ENCODE measurements at places on chromosomes 6 and 20.

DNA sequence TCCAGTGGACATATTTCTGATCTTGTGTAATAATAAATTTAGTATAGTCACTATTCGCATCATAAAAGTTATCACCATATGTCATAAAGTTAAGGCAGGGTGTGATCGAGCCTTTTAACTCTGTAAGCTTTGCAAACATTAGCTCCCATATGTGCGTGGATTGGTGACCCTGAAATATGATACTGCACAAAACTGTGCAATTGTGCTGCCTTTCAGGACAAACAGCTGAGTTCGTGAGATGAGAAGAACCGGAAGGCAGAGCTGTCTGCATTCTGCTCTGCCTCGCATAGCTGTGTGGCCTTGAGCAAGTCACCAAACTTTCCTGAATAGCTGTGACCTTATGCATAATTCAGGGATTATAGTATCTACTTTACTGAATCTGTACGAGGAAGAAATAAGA is 3.2 kb upstream of the PLEKHG1 start:
- no peak for DNase-seq

- DNase-seq, result no peak
These were observed 71.0 kb upstream of the SLC22A16 start for GRCh38 chr6:110547266-110547964.

DNA sequence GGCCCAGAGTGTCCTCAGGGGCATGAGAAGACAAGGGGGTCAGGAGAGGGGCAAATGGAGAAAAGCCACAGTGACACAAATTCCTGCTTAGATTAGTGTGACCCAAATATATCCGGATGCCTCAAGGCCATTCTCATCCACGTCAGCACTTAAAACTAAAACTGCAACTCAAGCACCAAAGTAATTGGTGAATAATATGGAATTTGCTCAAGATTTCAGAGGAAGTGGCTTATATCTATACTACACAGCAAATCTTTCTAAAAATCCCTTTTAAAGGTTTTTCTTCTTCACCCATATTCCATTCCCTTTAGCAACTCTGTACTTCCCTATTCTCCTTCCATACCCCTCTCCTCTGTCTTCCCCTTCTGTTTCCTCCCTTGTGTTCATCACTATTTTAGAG is 15.2 kb downstream of the DEF6 start:
- no peak for DNase-seq

DNA sequence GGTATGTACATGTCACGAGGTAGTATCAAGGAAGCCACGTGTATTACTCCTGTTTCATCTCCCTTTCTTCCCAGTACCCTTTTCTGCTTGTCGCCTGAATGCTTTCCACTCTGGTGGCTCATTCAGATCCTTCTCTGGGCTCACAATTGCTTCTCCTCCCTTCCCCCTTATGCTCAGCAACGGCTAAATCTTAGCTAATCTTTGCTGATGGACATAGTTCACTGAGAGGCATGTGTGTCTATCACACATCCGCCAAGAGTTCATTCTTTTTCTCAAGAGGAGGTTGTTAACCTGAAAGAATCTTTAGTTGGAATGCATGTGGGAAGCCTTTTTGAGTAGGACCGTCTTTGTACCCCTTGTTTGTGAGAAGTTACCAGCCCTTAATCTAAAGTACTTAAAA is 25.8 kb upstream of the MROH8 start:
- no peak for DNase-seq

DNA sequence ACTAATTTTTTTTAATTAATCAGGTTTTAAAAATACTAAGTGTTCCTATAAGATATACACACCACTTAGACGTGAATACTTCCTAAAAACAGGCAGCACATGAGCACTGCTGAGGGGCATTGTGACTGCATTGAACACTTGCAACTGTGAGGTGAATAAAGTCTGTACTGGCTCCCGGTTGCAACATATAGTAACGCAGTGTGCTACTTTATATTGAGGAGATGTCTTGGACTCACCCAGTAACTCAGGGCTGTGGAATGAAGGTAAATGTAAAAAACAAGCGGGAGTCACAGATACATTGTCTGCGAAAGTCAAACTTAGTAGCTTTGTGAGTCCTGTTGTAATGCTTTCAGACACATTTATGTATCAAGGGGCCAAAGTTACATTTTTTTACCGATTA is 17.0 kb upstream of the HLA-A start:
- no peak for DNase-seq

DNA sequence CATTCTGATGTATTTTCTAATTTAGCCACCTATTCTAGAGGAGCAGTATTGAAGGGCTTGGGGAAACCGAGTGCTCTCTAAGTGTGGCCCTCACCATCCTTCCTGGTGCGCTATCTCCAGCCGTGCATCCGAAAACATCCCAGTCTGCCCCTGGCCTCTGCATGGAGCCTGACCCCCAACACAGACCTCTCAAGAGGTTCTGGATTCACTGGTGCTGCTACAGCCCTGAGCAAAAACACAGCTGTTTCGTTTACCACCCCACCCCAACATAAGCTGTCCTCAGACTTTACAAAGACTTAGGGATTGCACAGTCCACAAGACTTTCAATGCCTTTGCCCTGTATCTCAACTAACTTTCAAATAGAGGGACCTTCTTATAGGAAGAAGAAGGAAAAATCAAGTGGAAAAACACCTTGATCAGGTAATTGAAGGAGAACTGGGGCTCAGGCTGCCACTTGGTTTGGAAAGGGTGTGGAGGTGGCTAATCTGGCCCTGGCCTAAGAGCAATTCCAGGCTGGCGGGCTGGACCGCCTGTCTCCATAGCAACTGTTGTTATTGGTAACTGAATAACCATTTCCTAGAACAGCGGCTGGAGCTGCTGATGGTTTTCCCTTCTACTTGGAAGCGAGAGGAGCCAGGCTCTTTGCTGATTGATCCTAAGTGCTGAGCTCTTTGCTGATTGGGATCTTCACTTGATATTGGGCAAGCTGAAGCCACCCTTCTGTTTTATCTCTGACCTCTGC is 90.2 kb upstream of the TOX2 start:
- DNase-seq, result no peak

GRCh38 chr20:20827992-20828597 is 115.7 kb upstream of the RALGAPA2 start:
- DNase-seq, result no peak

DNA sequence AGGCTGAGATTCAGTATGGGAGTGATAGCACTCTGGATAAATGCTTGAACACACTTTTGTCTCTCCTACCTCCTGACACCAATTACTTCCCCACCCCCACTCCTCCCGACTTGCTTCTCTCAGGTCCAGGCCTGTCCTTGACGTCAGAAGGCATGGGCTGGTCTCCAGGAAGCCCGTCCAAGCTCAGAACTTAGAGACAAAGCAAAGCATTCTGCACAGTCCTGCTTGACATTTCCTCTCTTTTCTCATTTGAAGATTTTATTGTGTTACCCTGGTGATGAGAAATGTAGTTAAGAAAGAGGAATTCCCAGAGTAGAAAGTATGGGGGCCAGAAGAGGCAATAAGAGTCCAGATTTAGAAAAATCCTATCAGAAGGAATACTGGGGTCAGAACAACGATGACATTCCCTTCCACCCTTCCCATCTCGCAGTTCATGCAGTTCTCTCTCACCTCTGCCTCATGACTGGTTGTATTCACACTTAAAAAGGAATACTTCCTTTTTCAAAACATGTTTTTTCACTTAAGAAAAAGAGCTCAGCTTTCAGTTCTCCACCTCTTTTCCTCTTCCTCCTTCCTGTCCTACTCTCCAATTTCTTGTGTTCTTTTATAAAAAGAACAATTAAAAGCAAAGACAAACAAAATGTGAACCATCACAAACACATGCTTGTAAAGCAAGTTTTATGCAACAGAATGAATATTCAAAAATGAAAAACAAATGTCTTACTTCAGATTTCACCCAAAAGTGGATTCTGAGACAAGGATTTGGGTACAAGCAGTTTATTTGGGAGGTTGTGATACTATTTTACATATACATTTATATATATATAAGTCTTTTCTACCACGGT is 18.5 kb upstream of the FAM184A start:
- no peak for DNase-seq
